Sciatic nerve (tissue), 2 donors: ENCODE measurements at places on chromosomes 1 and 21.

DNA sequence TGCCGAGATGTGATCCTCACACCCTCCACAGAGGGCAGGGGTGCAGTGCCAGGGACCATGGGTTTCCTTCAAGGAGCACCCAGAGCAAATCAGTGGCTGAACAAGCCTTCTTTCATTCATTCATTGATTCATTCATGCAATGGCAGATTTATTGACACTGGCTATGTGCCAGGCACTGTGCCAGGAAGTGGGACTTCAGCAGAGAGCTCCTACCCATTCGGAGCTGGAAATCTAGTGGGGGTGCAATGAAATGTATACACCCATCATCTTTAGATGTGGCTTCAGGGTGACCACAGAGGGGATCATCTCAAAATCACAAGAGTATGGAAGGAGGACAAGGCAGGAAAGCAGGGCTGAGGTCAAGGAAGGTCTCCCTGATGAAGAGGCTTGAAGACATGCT, 18.9 kb downstream of the SLC6A9 start:
- DNase-seq, result no peak

GRCh38 chr1:37274938-37275631, 199.3 kb upstream of the ZC3H12A start:
- no peak for DNase-seq

DNA sequence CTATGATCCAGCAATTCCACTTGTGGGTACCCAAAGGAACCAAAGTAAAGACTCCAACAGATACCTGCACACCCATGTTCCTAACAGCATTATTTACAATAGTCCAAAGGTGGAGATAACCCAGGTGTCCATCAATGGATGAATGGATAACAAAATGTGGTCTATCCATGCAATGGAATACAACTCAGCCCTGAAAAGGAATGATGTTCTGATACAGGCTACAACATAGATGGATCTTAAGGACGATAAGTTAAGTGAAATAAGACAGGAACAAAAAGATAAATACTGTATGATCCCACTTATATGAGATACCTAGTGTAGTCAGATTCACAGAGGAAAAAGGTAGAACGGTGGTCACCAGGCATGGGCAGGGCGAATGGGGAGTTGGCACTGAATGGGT, 69.7 kb downstream of the GNG4 start:
- DNase-seq, result no peak

DNA sequence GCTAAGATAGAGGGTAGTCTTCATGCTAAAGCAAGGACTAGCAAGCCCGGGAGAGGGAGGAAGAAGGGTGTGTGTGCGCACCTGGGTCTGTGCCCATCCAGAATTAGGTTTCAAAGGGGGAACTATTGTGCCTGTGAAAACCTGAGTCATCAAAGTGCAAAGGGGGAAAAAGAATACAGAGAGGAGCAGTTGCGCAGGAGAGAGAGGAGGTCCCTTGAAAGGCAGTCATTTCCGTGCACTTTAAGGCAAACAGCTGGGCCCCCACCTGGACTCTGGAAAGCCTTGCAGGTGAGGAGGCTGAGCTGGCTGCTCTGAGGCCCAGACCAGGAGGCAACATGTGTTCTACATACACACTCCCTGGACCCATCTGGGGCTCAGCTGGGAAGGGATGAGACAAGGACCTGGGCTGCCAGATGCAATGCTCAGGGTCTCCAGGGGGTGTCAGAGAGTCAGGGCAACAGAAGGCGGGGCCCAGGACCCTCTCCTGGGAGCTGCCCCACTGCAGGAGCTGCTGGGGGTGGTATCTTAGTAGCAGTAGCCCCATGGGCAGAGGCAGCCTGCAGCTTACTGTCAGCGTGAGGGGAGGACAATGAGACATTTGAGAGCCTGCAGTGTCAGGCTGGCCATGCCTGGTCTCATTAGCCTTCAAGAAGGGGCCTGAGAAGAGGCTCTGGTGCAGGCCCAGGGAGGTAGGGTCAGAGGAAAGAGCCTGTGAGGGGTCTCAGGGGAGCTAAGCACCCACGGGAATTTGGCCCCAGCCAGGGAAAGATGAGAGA, 14.3 kb downstream of the PROK1 start:
- no peak for DNase-seq

- no peak for DNase-seq
Measured at GRCh38 chr1:2826316-2826715, 24.8 kb upstream of the TTC34 start.

DNA sequence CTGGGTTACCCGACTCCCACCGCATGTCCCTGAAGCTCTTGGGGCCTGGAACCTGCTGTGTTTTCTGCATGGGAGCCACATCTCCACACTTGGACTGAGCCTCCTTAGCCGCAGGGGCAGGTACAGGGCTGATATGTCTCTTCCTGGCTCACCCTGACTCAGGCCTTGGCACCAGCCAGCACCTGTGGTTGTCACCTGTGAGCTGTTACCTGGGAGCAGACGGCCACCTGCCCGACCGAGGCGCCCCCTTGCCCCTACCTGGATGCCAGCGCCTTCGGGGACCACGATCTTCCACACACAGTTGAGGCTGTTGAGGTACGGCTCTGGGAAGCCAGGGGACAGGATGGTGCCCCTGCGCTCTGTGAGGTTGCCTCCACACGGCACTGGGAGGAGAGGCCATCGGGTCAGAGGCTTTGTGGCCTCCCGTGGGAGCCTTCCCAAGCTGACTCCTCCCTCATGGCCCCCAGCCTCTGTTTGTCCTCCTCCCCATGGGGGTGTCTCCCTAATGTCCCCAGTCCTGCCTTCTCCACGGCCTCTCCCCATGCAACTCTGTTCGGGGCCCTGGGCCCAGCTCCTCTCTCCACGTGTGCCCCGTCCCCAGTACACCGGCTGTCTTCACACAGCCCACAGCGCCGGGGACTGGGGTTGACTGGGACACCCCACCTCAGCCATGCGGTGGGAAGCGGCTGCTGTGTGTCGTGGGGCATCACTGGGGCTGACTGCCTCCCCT, 152.0 kb downstream of the ZSCAN20 start:
- no peak for DNase-seq
